ENCODE measurements at places on chromosomes 13 and 19.

DNA sequence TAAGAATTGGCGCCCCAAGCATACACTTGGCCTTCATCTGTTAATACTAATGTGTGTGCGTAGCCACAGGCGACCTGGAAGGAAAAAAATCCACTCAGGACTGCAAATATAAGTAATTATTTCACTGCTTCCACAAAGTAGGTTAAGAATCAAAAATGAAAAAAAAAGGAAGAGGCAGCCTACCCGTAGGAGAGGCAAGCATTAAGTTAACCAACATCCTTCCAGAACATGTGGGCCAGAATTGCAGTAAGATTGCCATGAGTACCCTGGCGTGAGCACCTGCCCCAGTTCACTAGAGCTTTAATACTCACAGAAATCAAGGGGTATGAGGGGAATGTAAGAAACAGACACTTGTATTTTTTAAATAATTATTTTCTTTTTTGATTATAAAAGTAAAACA is 22.2 kb downstream of the RCBTB2 start:
- DNase-seq, result no peak

DNA sequence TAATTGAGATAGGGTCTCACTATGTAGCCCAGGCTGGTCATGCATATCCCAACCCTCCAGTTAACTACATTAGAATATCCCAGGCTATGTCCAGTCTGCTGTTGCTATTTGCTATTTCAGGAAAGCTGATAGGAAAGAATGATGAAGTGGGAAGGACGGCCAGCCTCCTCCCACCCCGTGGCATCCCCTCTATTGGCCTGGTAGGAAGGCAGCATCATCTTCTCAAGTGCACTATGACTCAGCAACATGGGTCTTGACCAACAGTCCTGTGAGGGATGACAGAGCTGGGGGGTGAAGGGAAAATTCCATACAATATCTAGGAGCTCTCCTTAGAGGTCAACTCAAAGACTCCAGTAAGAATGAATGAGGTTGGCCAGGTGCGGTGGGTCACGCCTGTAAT is 48.0 kb upstream of the ABCC4 start:
- peak; percentile 46 for DNase-seq

- DNase-seq, result no peak
These were observed 234.4 kb upstream of the RXFP2 start for GRCh38 chr13:31504918-31505317.

GRCh38 chr19:5811117-5811516 is 6.2 kb downstream of the NRTN start:
- DNase-seq, result no peak

GRCh38 chr19:46890423-46891170 is 29.8 kb downstream of the ARHGAP35 start:
- DNase-seq, result no peak

DNA sequence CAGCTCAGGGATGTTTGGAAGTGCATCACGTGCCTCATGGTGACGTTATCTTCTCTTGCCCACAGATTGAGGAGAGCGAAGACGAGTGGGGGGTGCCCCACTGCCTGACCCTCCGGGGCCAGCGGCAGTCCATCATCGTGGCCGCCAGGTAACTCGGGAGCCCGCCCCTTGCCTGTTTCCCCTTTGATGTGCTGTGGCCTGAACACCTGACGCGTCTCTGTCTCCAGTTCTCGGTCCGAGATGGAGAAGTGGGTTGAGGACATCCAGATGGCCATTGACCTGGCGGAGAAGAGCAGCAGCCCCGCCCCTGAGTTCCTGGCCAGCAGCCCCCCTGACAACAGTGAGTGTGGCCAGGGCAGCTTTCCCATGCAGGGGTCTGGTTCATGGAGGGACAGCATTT is 137.0 kb downstream of the STK24 start:
- DNase-seq, result no peak

GRCh38 chr19:10368101-10368803 is 12.1 kb downstream of the TYK2 start:
- no peak for DNase-seq

DNA sequence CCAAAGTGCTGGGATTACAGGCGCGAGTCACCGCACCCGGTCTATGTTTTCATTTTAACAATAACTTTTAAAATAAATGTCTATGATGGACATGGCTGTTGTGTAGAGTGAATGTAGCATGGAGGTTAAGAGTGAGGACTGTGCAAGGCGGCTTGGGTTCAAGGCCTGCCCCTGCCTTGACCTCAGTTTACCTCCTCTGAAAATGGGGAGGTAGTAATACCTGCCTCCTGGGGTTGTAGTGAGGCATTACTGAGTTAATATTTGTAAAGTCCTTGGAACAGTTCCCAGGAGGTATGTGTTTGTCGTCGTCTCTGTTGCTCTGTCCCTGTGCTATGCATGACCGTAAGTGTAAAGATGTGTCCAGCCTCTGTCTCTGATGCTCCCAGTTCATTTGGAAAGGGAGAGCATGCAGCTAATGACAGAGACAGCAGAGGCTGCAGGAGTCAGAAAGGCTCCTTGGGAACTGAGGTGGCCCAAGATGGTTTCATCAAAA is 9.4 kb downstream of the GARRE1 start:
- no peak for DNase-seq

DNA sequence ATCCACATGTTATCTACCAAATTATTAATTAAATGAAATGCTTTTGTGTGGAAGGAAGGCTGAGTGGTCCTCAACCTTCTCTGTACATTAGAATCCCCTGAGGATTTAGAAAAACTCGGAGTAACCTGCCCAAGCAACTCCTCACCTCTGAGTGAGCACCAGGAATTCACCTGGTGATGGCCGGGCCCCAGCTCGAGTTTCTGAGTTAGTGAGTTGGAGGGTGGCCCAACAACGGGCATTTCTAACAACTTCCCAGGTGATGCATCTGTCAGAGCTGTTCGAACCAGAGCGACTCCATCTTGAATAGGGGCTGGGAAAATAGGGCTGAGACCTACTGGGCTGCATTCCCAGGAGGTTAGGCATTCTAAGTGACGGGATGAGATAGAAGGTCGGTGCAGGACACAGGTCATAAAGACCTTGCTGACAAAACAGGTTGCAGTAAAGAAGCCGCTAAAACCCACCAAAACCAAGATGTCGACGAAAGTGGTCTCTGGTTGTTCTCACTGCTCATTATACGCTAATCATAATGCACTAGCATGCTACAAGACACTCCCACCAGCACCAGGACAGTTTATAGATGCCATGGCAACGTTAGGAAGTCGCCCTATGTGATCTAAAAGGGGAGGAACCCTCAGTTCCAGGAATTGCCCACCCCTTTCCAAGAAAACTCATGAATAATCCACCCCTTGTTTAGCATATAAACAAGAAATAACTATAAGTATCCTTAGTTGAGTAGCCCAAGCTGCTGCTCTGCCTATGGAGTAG is 44.2 kb upstream of the SHISA2 start:
- no peak for DNase-seq

DNA sequence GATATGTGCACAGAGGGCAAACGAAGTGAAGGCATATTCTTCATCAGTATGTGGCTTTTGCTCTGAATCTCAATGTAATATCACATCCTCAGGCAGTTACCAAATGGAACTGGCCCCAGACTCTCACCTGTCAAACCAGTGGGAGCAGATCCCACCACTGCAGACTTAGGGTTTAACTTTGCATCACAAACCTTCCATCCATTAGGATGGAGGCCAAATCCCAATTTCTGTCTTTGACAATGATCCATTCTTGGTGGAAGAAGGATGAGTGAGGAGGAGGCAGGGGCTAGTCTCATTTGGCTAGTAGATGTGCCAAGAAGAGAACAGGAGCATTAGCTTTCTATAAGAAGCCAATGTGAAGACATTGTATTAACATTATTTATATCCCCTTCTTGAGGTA is 413.5 kb upstream of the SPRY2 start:
- no peak for DNase-seq

DNA sequence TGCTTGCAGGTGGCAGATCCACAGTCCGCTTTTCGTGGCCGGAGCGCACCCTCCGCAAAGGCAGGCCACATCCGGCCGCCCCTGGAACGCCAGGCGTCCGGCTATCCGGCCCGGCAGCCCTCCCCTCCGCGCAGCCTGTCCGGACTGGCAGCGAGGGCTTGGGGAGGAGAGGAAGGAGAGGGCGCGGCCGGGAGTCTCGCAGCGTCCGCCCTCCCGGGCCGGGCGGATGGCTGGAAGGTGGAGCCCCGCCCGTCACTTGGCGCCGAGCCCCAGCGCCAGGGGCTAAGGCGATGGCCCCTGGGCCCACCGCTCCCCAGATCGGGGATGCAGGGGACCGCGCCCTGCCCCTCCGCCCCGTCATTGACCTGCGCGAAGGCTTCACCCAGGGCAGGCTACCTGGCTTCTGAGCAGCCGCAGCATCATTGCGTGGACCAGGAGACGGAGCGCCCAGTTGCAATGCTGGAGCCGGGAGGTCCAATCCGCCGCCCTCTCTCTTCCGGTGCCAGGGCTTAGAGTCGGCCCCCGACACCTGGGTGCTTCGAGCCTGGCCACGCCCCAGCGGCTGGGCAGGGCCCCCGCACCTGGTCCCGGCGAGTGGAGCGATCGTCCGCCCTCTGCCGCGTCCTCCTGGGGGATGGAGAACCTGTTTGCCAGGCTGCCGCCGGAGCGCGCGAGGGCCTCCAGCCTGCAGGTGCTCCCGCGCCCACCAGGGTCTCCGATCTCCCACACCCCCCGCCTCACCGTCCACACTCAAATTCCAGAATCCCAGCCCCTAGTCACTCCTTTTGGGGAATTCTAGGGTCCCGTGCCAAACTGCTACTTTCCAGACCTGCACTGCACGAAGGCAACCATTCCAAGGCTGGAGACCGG is at the start of gene FUT1:
Gene FUT1 (minus strand): TSS at position 146 of the 870 bp plus-strand sequence. CDS start 1,360 bp downstream, outside the sequence.
- DNase-seq, result peak; percentile 62

DNA sequence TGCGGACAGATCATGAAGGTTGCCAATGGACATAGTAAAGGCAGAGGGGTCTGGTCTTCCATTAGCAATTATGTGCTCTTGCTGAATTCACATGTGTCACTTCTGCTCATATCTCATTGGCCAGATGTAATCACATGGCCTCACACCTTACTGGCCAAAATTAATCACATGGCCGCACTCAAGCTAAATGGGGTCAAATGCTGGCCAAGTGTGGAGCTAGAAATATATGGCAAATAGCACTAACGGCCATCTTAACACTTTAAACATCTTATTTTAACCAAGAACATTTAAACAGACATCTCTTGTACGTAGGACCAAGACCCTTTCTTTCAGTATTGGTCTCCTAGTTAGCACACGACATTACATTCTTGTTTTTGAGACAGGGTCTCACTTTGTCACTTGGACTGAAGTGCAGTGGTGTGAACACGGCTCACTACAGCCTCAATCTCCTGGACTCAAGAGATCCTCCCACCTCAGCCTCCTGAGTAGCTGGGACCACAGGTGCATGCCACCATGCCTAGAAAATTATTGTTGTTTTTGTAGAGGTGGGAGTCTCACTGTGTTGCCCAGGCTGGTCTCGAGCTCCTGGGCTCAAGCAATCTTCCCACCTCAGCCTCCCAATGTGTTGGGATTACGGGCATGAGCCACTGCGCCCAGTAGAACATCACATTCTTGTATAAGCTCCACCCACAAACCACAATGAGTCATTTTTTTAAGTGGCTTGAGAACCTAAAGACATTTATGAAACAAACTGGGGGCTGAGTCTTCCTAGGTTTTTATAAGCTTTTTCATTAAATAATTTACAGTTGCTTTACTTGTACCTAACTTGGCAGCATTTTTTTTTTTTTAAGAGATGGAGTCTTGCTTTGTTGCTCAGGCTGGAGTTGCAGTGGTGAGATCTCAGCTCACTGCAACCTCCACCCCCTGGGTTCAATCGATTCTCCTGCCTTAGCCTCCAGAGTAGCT is 2.9 kb upstream of the PTOV1 start:
- no peak for DNase-seq

- no peak for DNase-seq
These were observed 44.2 kb downstream of the SERTM1 start for GRCh38 chr13:36717966-36718545.

DNA sequence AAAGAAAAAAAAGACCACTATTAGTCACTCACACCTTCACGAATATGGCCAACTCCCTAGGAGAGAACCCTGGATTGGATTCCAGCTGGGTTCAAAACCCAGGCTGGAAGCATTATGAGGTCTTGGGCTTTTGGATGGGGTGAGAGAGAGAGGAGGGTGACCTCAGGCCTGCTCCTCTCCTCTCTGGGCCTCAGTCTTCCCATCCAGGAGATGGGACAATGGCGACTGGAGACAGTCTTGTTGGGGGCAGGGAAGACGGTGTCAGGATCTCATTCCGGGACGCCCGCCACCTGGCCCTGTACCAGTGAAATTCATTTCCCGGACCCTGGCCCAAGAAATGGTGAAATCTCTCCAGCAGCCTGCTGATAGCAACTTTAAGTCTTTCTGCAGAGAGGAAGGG is 26.3 kb downstream of the TINCR start:
- no peak for DNase-seq

GRCh38 chr13:22486490-22486889 is 694.3 kb upstream of the SGCG start:
- DNase-seq, result no peak

- DNase-seq, result no peak
These were observed 2275.0 kb upstream of the PCDH20 start for GRCh38 chr13:63690672-63691071.
